ENCODE measurements at places on chromosomes 16 and 17.

GRCh38 chr16:74219706-74220105, 76.9 kb upstream of the PSMD7 start:
- DNase-seq, result no peak

DNA sequence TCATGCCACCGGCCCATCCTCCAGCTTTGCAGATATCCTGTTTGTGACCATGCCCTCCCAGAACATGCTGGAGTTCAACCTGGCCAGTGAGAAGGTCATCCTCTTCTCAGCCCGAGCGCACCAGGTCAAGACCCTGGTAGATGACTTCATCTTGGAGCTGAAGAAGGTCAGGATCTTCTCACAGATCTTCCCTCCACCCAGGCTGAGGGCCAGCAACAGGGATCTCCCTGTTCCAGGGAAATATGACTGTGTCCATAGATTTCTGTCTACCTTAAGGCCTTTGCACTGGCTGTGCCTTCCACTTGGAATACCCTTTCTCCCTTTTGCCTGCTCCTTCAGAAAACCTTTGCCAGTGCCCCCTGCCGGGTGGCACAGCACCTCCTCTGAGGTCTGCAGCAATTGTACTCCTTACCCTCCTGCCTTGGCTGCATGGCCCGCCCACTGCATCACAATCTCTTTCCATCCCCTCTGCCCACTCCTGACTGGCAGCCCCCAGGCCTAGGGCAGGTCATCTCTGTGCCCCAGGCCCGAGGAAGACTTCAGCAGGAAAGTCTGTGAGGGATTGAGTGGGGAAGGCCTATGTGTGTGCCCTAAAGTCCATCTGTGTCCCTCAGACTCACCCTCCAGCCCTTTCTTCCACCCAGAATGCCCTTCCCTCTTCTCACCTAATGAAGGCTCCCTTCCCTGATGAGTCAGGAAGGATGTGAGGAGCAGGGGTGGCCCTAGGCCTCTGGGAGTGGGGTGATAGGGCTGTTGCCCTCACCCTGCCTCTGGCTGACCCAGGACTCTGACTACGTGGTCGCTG, 27.3 kb upstream of the ALKBH5 start:
- DNase-seq, result no peak

- DNase-seq, result no peak
Measured at GRCh38 chr16:56859636-56860035, 5.4 kb upstream of the SLC12A3 start.

GRCh38 chr17:32020943-32021614, 13.9 kb downstream of the LRRC37B start:
- DNase-seq, result no peak

GRCh38 chr17:30534298-30534697, 57.1 kb downstream of the GOSR1 start:
- DNase-seq, result no peak

- no peak for DNase-seq
Measured at GRCh38 chr16:72199761-72200337, 27.9 kb upstream of the PMFBP1 start.

GRCh38 chr17:63834431-63835166, 7.1 kb upstream of the FTSJ3 start:
- DNase-seq, result no peak

DNA sequence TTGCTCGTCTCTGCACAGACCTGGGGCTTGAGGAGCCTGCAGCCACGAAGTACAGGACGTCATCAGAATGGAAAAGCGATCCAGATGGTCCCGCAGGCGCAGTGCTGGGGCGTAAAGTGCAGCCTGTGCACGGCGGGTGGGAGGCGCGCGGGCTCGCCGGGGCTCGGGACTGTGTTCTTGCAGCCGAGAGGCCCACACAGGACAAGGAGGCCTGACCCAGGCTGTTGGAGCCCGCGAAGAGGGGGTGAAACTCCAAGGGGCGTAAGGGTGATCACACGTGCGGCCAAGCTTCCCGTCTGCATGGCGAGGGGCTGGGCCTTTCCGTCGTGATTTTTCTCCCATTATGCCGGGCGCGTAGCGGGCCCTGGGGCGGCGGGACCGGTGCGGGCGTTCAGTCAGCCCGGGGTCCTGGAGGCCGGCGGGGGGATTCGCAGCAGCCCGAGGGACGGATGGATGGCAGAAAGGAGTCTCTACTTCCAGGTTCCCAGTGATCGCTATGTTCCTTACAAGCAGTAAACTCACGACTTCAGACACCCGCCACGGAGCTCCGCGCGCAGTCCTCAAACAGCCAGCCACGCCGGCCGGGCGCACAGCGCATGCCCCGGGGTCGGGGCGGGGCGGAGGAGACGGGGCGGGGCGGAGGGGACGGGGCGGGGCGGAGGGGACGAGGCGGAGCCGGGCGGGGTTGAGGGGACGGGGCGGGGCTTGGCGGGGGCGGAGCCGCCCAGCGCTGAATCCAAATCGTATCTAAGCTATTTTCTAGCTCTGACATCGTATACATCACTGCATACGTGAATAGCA, 141.0 kb upstream of the KCNJ18 start:
- DNase-seq, result no peak

DNA sequence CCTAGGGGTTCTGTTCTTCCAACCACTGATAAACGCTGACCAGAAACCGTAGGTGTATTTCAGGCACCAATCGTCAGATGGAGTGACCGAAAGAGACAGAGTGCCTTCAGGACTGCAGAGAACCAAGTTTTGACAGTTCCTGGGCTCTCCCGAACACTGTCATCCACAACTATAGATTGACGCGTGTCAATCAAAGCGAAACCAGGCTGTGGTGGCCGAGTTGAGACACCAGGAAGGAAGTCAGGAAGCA, 11.9 kb upstream of the AURKB start:
- no peak for DNase-seq

DNA sequence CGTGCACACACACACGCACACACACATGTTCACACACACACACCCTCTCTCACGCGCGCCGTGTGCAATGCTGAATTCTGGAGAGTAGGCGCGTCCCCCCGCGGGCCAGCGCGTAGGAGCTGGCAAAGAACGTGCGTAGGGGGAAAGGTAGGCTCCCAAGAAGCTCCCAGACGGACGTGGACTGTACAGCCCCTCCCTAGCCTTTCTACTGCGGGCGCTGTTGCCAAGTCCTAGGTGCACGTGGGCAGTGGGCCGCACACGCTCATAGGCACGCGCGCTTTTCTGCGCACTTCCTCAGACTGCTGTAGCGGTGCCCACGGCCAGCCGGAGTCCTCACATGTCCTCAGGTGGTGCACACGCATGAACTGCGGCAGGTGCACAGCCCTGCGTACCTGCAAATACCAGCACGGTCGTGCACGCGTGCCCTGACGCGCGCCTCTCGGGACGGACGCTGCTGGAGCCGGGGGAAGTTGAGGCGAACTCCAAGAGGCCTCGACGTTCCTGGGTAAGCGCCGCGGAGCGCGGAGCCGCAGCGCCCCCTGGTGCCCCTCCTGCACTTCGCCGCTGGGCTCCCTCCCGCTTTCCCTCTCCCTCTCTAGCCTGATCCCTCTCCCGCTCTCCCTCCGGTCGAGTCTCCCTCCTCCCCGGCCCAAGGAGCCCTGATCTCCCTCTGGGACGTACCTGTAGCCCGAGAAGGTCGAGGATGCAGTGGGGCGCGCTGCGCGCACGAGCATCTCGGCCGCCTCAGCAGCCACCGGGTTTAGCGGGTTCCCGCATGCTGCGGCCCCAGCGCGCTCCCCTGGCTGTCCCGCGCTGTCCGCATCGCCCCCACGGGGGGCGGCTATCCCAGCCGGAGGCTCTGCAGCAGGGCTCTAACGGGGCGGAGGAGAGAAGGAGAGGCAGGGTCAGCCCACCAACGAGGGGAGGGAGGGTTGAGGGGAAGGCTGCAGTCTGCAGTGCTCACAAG, 749 bp downstream of the GRIN2A start:
- DNase-seq, result no peak

GRCh38 chr17:5138616-5139457, 23.0 kb downstream of the USP6 start:
- DNase-seq, result peak; percentile 74
